Adipocyte (in vitro differentiated cells): ENCODE measurements at places on chromosomes 12 and 14.

DNA sequence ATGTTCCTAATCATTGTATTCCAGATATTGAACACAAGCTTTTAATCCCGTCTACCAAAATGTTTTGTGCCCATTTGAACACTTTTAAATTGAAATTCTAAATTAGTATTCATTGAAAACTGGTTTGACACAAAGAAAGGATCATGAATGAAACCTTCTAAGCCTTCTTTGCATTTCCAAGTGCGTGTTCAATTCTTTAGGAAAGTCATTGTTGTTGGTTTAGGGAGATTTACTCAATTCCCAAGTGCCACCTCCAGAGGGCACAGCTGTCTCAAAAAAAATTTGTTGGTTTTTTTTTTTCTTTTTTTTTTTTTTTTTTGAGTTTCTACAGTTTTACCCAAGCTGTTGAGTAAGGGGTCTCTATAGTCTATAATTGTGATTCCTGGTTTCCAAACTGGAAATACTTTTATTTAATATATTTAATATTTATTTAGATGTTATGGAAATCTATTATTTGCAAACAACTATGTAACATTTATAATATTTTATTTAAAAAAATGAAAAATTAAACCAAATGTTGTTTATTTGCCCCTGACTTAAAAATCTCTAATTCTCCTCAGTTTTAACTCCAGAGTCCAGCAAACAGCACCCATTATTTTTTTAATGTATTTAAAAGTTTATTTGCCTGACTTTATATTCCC is 79.9 kb downstream of the NEDD1 start:
- peak; percentile 68 for DNase-seq

GRCh38 chr12:123278101-123278627 is 6.5 kb upstream of the CDK2AP1 start:
- DNase-seq = no peak

GRCh38 chr14:105384041-105384557 is 14.2 kb upstream of the TEX22 start:
- no peak for DNase-seq

DNA sequence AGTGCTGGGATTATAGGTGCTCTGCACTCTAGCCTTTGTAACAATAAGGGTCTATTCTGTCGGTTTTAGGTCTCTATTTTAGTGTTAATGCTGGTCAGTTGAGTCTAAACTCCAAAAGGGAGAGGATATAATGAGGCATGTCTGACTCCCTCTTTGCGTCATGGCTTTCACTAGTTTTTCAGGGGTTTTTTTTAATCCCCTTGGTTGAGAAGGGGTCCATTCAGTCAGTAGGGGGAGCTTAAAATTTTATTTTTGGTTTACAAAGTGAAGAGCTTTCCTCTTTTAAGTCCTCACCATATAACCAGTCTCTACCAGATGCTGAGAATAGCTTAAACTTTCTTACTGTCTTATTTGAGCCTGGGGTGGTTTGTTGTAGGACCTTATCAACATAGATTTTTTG is 106.9 kb downstream of the PRKCH start:
- DNase-seq = no peak

GRCh38 chr14:34665785-34666435 is 36.0 kb upstream of the SNX6 start:
- DNase-seq = peak; percentile 84

- DNase-seq = no peak
These were observed 326.7 kb downstream of the ADGRD1 start for GRCh38 chr12:131280426-131280825.

- no peak for DNase-seq
These were observed 86.1 kb downstream of the KSR2 start for GRCh38 chr12:117882603-117883184.

GRCh38 chr14:88142997-88143396 is 138.1 kb downstream of the GPR65 start:
- DNase-seq = no peak

- DNase-seq = no peak
These were observed 97.5 kb downstream of the TMX1 start for GRCh38 chr14:51337520-51337919.

DNA sequence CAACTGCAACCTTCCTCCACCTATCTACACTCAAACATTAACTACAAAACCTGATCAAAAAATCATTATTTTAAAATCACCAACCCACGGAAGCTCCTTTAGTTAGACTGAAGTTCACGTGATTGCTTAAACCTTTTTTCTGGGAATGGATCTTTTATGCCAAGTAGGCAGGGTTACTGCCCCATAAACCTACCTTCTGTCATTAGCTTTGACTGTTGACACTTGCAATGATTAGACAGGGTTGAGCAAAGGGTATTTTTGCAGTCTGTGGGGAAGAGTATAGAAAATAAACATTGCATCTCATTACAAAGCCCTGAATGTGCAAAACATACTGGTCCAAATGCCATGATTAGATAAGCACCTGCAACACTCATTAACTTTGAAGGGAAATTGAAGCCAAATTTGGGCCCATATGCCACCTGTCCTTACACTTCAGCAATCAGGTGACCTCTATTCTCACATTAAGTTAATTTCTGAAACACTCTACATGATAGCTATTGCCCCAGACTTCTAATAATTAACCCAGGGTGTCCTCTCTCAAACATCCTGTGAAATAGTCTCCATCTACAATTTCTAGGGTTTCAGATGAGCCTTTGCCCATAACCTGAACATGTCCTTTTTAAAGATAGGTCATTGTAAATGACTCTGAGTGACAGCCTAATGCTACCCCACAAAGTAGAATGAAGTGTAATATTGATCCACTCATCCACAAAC is 156.0 kb upstream of the PLEKHG7 start:
- DNase-seq = no peak

GRCh38 chr12:108728820-108729611 is 2.3 kb downstream of the CORO1C start:
- DNase-seq = peak; percentile 55

DNA sequence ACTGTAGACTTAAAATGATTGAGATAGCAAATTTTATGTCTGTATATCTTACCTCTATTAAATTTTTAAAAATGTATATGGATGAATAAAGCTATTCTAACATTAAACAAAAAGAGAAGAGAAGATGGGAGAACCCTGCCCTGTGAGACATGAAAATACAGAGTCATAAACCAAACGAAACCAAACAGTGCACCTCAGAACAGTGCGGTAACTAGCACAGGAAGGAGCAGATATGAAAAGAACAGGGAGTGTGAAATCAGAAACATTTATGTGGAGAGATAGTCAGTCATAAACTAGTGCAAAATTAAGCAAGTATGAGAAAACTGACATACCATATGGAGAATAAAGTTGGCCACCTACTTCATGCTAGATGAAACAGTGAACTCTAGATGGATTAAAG is 135.1 kb downstream of the ERC1 start:
- no peak for DNase-seq

DNA sequence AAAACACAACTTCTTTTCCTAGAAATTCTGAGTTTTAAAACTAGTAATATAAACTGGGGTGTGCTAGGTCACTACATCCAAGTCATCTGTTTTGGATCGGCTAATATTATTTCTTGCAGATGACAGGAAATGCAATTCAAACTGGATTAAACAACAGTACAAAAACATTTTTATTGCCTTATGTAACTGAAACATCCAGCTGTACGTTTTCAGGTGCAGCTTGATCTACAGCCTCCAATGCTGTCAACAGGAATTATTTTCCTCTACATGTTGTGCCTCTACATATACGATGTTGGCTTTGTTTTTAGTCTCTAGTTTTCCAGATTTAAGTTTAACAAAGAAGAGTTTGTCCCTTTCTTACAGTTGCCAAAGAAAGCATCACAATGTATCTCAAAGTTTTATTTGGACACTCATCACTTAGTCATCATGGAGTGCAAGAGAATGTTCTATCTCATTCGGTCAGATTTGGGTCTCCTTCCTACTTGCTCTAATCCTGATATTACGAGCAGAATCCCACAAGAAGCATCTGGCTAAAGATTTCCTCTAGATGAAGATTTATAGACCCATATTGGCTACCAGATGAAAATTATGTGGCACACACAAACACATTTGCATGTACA is 326.7 kb downstream of the SLC6A15 start:
- peak; percentile 14 for DNase-seq

GRCh38 chr14:83289896-83290295 is 1756.2 kb upstream of the SEL1L start:
- DNase-seq = peak; percentile 18

DNA sequence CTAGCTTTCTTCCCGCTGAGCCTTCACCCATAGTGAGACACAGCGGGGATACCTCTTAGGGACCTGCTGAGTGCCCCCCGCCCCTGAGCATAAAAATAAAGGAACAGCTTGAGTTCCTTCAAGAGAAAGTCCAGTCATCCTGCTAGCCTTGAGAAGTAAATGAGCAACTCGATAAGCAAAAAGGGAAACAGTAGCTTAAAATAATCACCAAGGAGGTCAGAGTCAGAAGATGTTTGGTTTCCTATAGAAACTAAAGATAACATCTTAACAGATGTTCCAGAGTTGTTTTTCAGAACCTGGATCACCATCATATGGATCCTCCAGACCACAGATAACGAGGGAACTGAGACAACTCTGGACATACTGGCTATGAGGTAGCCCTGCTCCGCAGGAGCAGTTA is 94.0 kb downstream of the BCAT1 start:
- no peak for DNase-seq

DNA sequence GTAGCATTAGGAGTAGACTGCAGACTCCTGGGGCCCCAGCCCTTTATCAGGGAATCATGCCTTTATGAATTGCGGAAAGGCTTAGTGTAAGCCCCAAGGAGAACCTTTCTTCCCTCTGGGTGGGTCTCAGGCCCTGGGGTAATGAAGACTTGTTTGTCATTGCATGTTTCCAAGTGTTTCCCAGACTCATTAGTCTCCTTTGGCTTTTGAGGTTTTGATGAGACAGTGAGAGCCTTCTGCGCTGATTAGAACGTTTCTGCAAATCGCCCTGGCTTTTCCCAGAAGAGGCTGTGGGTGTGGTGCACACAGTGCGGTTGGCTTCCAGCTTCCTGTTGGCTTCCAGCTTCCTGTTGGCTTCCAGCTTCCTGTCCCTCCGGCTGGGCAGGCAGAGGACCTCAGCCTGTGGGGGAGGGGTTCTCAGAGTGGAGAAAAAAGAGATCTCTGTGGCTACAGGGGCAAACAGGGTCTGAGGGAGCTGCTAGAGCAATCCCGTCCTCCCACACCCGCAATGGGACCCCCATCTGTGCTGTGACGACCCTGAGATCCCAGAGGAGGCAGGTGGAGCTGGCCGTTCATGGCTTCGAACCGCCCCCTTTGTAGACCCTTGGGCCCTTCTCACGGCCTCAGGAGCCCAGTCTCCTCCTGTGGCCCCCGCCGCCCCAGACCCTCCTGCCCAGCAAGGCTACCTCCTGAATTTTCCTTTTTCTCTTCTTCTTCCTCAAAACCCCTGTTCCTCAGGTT is 42.1 kb downstream of the GPR68 start:
- DNase-seq = no peak

GRCh38 chr12:2643576-2644135 is 151.1 kb upstream of the FKBP4 start:
- DNase-seq = no peak

GRCh38 chr12:3491938-3492792 is 1.2 kb downstream of the PRMT8 start:
- peak; percentile 79 for DNase-seq

DNA sequence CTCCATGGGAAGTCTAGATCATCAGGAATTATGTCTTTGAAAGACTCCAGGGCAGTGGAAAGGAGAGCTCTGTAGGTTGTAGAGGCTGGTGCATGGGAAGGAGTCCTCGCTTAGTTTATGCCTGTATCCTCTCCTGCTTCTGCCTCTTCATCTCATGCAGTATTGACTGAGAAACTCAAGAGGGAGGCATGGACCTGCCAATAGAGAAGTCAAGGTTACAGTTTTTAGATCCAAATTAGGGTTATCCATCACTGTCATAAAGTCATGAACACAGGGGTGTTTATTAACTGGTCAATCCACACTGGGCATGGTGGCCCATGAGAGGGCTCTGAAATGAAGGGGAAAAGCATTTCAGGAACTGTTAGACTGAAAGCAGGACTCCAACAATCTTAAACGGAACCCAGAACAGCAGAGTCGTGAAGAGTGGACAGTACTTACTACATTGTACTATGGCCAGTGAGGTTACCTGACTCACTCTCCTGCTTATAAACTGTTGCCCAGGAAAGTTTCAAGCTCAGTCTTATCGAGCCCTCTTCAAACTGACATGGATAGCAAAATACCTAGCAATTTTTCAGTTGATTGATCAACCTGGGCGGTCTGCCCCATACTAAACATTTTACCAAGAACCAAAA is 30.1 kb upstream of the DHRS7 start:
- no peak for DNase-seq

- no peak for DNase-seq
These were observed 12.1 kb downstream of the NKX2-1 start for GRCh38 chr14:36507847-36508417.

DNA sequence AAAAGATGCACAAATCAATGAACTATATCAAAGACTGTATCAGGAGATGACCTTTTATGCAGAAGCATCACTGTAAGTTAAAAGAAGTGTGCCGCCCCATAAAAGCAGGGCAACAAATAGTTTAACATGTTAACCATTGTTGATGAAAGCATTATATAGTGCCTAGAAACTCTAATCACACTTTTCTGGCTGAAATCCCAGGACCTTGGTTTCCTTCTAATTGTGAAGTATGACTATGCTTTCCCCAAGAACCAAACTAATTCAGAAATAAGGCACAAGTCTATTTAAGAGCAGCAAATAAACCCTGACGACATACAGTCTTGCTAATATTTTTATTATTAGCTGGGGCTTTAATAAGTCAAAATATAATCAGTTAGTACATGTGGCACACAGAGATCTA is 21.7 kb downstream of the RACGAP1 start:
- DNase-seq = peak; percentile 54

DNA sequence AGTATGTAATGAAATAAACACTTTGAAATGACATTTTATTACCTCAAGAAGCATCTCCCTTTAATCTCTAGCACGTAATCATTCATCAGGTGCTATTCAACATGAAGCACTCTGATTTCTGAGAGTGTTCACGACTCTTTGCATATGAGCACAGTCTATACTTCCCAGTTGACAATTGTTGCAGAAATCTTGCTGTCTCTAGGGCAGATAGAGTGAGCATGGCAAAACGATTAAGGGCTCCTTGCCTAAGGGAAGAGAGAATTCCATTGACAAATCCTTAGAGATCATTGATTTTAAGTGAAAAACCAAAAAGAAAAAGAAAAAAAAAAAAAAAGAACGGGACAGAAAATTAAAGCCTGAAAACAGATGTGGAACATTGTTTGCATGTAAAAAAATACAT is 107.6 kb downstream of the C12orf50 start:
- no peak for DNase-seq
